ENCODE measurements at places on chromosomes 3 and 15.

DNA sequence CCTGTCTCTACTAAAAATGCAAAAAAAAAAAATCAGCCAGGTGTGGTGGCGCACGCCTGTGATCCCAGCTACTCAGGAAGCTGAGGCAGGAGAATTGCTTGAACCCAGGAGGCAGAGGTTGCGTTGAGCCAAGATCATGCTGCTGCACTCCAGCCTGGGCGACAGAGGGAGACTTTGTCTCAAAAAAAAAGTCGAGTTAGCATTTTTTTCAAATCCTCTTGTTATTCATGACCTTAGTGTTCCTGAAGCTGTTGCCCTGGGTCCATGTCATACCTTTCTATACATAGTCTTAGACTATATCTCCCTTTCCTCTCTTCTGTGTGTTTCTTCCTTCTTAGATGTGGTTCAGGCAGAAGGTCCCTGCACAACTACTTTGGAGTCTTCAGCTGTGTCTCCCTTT is 6.4 kb downstream of the FMN1 start:
- DNase-seq = no peak

- no peak for DNase-seq
Observed at GRCh38 chr15:76011627-76012551, at the start of gene NRG4. NRG4 (minus strand) TSS chr15:76012424; CDS start chr15:76011230, 1,194 bp downstream.

DNA sequence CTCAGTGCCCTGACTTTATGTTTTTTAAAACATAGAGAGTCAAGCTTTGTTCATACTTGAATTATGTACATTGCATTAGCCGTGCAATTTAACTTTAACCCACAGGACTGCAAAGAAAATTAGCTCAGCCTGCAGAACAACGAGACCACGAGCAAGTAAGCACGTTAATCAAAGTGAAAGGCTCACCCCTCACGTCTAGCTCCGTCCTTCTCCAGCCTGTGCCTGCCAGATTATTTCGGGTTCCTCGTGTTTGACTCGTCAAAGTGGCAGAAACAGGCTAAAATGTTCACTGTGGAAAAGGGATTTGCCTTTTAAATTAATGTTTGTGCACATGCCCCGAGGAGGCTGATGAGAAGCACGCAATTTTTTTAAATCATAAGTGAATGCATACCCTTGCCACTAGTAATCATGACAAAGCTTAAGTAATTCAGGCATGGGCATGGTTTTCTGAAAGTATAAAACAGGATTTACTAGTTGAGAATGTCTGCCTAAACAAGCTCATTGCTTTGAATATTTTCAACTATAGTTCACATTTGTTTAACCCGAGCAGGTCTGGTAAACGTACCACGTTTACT is 15.3 kb downstream of the ZBTB38 start:
- no peak for DNase-seq

GRCh38 chr3:145219355-145220235 is 941.4 kb downstream of the PLOD2 start:
- DNase-seq = no peak

DNA sequence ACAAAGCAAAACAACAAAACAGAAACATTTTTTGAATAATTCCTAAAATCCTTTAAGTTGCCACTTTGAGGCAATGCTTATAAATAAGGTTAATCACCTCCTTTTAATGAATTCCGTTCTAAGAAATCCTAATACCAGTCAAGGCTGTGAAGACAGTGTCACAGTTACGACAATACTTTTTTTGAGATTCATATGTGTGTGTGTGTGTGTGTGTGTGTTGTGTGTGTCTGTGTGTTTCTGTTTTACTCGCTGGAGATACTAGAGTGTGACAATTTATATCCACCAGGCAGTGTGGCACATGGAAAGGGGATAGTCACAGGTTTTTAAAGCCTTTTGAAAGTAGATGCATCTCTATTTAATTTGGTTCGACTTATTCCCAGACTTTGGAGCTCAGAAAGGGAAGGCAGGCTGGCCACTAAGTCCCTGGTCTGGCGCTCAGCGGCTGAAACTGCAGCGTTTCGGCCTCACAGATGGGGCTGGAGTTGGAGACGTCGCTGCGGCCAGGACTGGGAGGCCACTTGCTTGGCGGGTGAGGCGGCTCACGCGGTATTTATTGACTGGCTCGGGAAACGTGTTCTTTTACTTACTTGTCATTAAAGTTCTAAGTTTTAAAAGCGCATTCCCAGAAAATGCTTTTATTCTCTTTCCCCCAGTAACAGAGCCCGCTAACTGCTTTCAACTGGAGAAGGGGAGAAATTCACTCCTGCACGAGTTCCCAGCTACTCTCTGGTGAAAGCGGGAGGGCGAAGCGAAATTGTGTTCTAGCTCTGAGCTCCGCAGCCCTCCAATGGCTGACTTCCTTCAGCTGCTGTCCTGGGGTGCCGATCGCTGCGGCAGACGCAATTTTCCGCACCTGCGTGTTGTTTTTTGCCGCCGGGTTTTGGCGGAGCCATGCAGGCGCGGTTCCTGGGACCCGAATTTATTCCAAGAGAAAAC is 13.7 kb downstream of the ZIC1 start:
- no peak for DNase-seq

- DNase-seq = no peak
Observed at GRCh38 chr3:5349343-5349742, 161.8 kb downstream of the EDEM1 start.

GRCh38 chr3:55801068-55801467 is 314.0 kb upstream of the WNT5A start:
- no peak for DNase-seq

DNA sequence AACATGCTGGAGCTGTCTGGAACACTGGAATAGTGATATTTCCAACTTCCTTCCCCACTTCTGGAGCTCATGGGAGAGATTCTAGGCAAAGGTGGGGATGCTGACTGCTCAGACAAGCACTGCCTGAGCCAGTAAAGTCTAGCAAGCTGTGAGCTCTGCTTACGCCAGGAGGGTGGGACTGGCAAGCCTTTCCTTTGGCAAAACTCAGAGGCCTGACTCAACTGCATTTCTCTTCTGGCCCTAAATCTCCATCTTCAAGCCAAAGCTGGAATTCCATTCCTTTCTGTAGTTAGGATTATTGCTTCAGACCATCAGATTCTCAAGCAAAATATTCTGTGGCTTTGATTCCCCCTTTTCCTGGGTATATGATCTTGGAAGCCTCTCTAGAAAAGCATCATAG is 20.3 kb upstream of the EPB42 start:
- peak; percentile 61 for DNase-seq

GRCh38 chr3:33908250-33908851 is 109.9 kb downstream of the PDCD6IP start:
- DNase-seq = no peak

DNA sequence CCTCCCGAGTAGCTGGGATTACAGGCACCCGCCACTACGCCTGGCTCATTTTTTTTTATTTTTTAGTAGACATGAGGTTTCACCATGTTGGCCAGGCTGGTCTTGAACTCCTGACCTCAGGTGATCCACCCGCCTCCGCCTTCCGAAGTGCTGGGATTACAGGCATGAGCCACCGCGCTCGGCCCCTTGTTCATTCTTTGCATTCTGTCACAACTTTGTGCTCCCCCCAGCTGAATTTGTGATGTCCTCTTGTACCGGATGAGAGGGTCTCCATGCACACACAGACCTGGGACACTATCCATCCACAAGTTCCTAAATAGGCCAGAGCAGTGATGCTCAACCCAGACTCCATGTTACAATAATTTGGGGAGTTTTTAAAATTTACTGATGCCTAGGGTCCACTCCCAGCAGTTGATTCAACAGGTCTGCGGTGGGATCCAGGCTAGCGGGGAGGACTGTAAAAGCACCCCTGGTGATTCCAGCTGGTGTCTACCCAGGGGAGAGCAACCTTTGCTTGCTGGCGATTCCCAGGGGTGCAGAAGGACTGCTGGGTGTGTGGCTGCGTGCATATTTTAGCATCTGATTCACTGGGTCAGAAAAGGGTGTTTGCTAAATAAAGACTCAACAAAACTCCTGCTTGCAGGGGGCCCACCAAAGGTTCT is 1.0 kb downstream of the RASSF1 start:
- peak; percentile 66 for DNase-seq

DNA sequence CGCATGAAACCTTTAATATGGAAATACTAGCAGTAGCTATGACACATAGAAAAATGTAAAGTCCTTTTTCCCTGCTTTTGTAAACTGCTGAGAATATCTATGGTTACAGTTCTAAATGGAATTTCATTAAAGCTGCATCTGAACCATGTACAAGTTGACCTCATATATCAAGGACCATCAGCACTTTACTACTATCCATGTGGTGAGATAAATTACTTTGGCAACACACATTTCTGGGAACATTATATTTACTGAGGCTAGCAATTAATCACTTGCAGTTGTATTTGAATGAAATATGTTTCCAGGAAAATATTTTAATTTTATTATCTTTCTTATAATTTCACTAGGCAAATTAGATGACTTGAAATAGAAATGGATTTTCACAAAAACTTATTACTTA is 545.5 kb downstream of the NAALADL2 start:
- peak; percentile 66 for DNase-seq

- no peak for DNase-seq
Observed at GRCh38 chr3:66494959-66495667, 5.7 kb downstream of the LRIG1 start.

DNA sequence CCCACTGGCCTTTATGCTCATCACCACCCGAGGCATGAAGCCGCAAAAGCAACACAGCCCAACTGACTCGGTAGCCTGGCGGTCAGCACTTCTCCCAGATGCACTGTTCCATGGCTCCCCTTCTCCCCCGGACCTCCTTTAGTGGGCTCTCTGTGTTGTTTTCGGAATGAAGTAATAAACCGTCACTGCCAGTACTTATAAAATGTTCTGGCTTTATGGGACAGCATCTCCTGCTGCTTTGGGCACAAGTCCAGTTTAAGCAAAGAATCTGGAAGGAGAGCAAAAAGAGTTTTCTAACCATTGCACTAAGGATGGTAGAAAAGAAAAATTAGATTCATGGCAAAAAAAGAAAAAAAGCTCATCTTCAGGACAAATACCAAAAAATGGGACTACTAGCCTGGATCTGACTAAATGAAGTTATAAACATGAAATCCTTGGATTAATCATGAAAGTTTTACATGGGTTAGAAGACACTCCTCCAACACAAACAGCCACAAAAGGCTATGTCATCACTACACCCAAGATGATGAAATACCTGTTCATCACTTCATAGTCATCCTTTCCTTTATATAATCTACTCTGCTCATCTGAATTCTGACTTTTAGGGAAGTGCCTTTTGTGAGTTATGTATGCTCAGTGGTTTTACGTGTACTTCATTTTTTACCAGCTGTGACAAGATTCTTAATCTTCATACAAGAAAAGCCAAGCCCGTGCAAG is 89.5 kb upstream of the UBE2E2 start:
- DNase-seq = peak; percentile 81

DNA sequence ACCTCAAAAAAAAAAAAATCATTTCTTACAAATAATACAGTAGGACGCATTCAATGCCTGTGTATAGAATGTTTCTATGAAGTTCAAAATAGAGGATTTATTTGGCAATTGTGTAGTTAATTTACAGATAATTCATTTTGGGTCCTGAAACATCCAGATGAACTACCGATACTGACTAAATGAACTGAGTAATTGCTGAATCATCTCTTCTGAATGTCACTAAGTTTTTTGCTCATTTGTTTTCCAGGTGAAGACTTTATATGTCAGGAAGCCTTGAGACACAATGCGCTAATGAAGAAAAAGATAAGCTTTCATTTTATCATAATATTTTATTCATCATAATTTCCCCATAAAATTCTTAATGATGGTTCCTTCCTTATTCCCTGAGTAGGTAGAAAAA is 39.7 kb downstream of the PCOLCE2 start:
- no peak for DNase-seq

DNA sequence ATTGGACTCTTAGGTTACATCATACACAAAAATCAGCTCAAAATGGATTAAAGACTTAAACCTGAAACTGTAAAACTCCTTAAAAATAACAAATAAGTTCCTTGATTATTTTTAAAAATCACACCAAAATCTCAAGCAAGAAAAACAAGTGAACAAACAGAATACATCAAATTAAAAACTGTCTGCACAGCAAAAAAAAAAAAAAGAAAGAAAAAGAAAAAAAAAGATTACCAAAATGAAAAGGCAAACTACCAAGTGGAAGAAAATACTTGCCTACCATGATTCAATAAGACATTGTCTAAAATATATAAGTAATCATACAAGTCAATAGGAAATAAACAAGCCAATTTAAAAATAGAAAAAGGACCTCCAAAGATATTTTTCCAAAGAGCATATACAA is 17.5 kb downstream of the OR5K4 start:
- no peak for DNase-seq

- no peak for DNase-seq
Observed at GRCh38 chr3:153216928-153217327, 54.9 kb downstream of the RAP2B start.

DNA sequence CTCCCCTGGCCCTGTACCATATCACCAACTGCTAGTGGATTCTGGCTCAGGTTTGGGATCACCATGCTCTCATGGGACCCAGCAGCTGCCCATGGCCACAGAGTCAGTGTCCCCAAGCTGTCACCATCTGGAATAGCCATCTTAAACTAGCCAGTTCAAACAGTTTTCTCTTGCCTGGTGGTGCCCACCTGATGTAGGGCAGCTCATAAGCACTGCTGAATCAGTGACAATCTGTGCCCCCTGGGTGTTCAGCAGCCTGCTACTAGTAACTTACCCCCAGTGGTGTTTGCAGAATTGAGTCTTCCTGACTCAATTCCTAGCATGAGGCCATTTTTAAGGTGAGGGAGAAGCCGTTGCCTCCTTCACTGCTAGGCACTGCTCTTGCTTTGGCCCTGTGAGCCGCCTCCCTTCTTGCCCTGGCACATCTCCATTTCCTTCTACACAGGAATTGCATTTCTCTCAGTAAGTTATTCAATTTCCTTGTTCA is 7.9 kb downstream of the RPSA start:
- no peak for DNase-seq

DNA sequence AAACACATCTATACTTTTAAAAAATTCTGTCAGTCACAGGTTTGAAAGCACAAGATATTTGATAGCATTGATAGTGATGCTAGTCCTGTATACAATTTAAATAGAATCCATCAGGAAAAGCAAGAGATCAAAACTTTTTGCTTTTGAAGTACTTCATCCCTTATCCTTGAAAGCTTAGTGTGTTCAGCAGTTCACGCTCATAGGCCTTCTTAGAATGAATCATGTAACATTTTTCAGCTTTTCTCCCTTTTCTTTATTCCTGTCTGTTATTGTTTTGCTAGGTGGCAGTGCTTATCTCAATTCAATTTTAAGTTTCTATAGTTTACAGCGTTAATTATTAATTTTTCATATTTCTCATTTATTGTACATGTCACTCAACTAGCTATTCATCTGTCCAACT is 69.1 kb downstream of the FGF7 start:
- no peak for DNase-seq

- no peak for DNase-seq
Observed at GRCh38 chr15:71808311-71809020, 1.9 kb upstream of the NR2E3 start.
